Activated naive CD4-positive, alpha-beta T cell treated with Interleukin-2 at 50 U/mL for 16 hours (primary cell): ENCODE measurements at places on chromosomes 11 and 22.
A peak's percentile ranks its signal among the peaks of the same experiment; 100 is the strongest.

- no peak for DNase-seq
These were observed 40.8 kb downstream of the RIBC2 start for GRCh38 chr22:45454275-45454674.

- no peak for DNase-seq
These were observed 47.1 kb downstream of the CWC15 start for GRCh38 chr11:94926271-94926625.

DNA sequence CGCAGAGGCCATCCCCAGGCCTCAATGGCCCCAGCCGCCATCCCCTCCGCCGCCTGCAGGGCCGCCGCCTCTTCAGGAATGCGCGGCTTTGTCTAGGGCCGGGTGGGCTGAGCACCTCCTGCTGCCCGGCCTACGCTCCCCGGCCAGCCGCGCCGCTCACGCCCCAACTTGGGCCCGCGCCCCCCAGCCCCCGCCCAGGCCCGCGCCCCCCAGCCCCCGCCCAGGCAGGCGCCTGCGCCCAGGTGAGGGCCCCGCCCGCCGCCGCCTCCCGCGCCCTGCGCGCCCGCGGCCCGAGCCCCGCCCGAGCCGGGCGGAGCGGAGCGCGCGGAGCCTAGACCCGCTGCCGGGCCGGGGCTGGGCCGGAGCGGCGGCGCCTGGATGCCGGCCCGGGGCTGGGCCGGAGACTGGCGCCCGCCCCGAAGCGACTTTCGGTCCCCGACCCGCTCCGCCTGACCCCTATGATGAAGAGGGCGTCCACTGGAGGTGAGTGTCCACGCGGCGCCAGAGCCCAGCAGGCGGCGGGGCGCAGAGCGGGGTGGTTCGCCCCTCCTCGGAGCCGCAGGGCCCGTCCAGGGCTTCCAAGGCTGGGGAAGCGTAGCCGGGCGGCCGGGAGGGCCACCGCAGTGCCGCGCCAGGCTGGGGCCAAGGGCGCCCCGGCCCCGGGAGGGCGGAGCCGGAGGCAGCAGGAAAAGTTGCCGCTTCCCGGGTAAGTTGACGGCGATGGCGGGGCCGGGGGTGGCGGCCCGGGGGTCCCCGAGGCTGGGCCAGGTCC, 34.3 kb upstream of the PRODH start:
- peak; percentile 4 for DNase-seq

- DNase-seq, result no peak
These were observed 5.2 kb downstream of the FXYD2 start for GRCh38 chr11:117819096-117820040.

DNA sequence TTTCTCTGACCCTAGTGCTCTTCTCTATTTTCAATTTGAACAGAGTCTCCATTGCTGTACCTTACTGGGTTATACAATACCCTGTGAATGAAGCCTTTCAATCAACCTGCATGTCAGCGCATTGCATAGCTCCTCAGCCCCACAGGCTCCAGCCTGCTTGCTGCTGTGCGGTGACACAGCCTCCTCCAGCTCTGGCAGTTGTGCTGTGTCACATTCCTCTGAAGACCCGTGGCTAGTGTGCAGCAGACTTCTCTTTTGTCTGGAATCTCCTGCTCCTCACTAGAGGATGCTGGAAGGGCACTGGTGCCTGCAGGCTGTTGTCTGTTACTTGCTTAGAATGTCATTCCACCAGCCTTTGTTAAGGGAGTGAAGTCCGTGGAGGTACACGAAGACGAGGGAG, 390.1 kb upstream of the B3GAT1 start:
- DNase-seq, result no peak

GRCh38 chr11:27025957-27026733, 14.5 kb upstream of the BBOX1 start:
- no peak for DNase-seq

- no peak for DNase-seq
These were observed 12.7 kb downstream of the TMEM45B start for GRCh38 chr11:129828301-129828836.

- no peak for DNase-seq
These were observed 23.3 kb downstream of the ARL14EP start for GRCh38 chr11:30346068-30346688.

DNA sequence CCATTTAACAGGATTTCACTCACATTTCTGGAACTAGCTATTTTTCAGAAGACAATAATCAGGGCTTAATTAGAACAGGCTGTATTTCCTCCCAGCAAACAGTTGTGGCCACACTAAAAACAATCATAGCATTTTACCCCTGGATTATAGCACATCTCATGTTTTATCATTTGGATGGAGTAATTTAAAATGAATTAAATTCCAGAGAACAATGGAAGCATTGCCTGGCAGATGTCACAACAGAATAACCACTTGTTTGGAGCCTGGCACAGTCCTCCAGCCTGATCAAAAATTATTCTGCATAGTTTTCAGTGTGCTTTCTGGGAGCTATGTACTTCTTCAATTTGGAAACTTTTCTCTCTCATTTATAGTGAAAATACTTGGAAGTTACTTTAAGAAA, 9.2 kb downstream of the PRSS23 start:
- no peak for DNase-seq

- no peak for DNase-seq
These were observed 96.9 kb downstream of the MTMR3 start for GRCh38 chr22:29979777-29980321.

- DNase-seq, result peak; percentile 28
These were observed 4.0 kb upstream of the RCOR2 start for GRCh38 chr11:63920939-63921417.

- DNase-seq, result no peak
These were observed 40.5 kb downstream of the NAT10 start for GRCh38 chr11:34145847-34146381.

- no peak for DNase-seq
These were observed 56.8 kb downstream of the EMSY start for GRCh38 chr11:76501526-76502202.

DNA sequence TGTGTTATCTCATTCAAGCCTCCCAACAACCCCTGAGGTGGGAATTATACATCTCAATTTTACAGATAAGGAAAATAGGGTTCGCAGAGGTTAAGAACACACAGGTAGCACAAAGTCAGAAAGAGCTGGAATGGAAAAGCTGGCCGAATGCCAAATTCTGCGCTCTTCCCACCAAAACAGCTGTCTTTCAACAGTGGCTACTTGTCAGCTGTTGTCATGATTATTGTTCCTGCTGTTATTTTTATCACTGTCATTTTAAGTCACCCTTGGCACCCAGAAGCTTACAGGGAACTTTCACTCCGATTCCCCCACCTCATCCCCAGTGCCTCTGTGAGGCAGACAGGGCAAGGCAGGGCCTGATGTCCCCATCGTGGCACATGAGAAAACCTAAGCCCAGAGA, 74.5 kb upstream of the CSNK2A3 start:
- DNase-seq, result no peak

DNA sequence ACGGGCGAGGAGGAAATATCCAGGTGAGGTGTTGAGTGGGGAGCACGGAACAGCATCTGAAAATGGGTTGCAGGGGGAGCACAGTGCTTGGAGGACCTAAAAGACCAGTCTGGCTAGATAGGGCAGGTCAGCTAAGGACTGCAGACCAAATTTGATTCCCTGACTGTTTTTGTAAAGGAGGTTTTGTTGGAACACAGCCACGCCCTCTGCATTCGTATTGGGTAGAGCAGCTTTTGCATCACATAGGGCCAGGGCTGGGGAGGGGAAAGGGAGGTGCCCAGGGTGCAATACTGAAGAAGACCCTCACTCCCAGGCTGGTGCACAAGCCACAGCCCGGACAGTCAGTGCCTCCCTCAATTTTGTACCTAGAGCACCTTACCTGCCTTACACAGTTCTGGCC, 286.8 kb downstream of the KIRREL3 start:
- no peak for DNase-seq

- DNase-seq, result no peak
These were observed 1519.7 kb downstream of the BRD1 start for GRCh38 chr22:48307931-48308330.

GRCh38 chr22:23578306-23578705, 1.8 kb downstream of the IGLL1 start:
- DNase-seq, result no peak

GRCh38 chr22:45225732-45226502, 14.8 kb downstream of the KIAA0930 start:
- no peak for DNase-seq

DNA sequence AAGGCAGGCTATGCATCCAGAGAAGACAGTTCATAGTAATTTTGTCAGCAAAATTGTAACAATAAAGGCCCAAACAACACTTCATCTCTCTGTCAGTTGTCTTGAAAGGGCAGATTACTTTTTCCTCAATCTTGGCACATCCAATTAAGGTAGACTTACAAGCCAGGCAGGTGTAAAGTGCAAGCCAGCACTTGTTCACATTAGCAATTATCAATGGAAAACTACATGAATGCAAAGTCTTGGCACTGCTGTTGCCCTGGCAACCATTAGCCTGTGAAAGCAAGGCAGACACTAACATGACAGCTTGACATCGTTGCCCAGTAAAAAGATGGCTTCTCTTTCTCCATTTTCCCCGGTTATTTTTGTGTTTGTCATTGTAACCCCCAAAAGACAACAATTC, 677.2 kb upstream of the TENM4 start:
- DNase-seq, result no peak

GRCh38 chr22:22951035-22951434, 63.4 kb downstream of the IGLL5 start:
- DNase-seq, result no peak

- peak; percentile 46 for DNase-seq
These were observed 17.2 kb downstream of the CBX7 start for GRCh38 chr22:39135092-39135896.

- DNase-seq, result no peak
These were observed 286.7 kb downstream of the TBC1D22A start for GRCh38 chr22:47049078-47049624.

DNA sequence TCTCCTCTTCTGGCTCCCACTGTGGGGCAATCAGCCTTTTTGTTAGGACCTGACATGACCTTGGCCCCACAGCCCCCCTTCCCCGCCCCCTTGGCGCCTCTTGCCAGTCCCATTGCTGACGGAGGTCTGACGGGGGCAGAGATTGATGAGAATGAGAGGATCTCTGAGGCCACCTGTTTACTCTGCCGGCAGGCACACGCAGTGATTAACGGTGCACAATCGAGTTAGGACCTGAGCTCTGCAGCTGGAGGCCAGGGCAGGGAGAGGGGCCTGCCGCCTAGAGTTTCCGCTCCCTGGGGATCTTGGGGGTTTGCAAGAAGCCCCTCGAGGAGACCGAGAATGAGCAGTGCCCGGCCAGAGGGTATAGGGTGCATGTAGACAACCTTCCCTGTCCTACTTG, 6.8 kb upstream of the CHRM1 start:
- DNase-seq, result no peak

DNA sequence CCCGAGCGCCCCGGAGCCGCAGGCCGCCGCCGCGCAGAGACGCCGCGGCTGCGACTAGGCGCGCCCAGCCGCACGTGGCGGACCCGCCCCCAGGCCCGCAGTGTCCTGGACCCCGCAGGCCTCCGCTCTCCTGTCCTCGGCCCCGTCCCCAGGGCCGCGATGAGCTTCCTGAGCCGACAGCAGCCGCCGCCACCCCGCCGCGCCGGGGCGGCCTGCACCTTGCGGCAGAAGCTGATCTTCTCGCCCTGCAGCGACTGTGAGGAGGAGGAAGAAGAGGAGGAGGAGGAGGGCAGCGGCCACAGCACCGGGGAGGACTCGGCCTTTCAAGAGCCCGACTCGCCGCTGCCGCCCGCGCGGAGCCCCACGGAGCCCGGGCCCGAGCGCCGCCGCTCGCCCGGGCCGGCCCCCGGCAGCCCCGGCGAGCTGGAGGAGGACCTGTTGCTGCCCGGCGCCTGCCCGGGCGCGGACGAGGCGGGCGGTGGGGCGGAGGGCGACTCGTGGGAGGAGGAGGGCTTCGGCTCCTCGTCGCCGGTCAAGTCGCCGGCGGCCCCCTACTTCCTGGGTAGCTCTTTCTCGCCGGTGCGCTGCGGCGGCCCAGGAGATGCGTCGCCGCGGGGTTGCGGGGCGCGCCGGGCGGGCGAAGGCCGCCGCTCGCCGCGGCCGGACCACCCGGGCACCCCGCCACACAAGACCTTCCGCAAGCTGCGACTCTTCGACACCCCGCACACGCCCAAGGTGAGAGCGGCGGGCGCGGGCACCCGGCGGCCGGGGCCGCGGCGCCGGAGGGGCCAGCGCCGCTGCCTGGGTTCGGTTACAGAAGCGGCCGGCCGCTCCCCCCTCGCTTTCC, 528 bp downstream of the WEE1 start:
- DNase-seq, result no peak

- no peak for DNase-seq
These were observed 1.5 kb upstream of the GRAMD4 start for GRCh38 chr22:46618667-46619066.

- no peak for DNase-seq
These were observed 62.1 kb downstream of the LRP5 start for GRCh38 chr11:68374531-68374930.

- DNase-seq, result no peak
These were observed 3.9 kb downstream of the SPATA19 start for GRCh38 chr11:133841279-133842043.

- no peak for DNase-seq
These were observed 7.3 kb upstream of the RGL4 start for GRCh38 chr22:23683545-23683944.

GRCh38 chr11:120562806-120563425, 51.4 kb downstream of the GRIK4 start:
- no peak for DNase-seq

GRCh38 chr22:19888131-19888746, 33.6 kb upstream of the GNB1L start:
- no peak for DNase-seq

DNA sequence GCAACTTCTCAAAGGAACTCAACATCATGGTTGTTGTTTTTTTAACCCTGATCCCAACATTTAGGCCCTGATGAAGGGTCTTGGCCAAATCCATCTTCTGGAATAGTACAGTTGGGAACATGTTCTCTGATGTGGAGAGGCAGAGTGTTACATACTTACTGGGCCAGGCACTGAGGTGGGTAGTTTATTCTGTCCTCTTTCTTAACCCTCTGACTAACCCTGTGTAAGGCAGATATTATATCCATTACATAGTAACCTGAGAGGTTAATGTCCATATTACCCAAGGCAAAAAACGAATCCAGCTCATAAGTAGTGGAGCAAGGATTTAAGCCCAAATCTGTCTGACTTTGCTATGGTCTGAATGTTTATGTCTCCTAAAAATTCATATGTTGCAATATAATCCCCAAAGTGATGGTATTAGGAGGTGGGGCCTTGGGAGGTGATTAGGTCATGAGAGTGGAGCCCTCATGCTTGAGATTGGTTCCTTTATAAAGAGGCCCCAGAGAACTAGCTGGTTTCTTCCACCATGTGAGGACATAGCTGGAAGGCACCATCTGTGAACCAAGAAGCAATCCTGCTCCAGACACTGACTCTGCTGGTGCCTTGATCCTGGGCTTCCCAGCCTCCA, 16.3 kb downstream of the PPFIBP2 start:
- no peak for DNase-seq

DNA sequence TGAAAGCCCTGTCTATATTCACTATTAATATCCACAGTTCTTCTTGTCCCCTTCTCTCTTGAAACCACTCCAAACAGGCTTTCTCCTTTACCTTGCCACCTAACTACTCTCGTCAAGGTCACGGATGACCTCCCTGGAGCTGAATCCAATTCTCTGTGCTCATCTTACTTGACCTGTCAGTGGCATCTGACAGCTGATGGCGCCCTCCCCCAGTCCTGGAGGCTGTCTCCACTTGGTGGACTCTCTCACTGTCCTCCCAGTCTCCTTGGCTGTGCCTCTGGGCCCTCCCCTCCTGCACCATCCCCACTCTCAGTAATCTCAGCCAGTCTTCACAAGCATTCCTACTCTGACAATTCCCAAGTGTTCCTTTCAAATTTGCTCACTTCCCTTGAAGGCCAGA, 8.7 kb downstream of the TNKS1BP1 start:
- DNase-seq, result no peak
